Right renal pelvis (tissue), 4 donors: ENCODE measurements at places on chromosomes 11 and 22.

GRCh38 chr22:32444068-32444467 lies 20.2 kb downstream of the BPIFC start:
- no peak for DNase-seq

GRCh38 chr11:129190087-129190486 lies 2.0 kb downstream of the ARHGAP32 start:
- DNase-seq: no peak

GRCh38 chr11:72307439-72307838 lies 63.5 kb upstream of the PHOX2A start:
- no peak for DNase-seq

DNA sequence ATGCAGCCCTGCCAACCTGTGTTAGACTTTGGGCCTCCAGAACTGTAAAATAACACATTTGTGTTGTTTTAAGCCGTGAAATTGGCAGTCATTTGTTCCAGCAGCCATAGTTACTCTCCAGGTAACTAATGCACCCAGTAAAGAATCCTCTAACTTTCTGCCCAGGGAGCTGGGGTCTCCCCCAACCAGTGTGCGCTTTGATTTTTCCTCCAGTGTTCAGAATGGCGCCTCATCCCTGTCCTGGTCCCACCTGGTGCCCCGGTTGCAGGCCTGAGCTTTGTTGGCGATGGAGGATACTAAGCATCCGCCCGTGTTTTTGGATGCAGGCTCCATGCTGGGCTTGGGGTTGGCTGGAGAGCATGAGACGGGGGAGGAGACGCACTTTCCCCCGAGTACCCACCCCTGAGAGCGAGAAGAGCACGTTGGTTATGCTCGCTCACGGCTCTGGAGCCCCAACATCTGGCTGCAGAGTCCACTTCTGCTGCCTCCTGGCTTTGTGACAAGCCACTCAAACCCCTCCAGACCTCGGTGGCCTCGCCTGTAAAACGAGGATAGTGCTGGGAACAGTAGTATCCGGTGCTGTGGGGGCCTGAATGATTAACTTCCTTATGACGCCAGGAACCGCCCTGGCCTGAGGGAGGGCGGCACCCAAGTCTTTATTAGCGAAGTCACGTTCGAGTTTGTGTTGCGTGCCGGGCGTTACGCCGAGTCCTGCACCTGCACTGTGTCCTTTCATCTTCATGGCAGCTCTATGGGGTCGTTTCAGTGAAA lies 25.8 kb downstream of the MRGPRD start:
- no peak for DNase-seq

DNA sequence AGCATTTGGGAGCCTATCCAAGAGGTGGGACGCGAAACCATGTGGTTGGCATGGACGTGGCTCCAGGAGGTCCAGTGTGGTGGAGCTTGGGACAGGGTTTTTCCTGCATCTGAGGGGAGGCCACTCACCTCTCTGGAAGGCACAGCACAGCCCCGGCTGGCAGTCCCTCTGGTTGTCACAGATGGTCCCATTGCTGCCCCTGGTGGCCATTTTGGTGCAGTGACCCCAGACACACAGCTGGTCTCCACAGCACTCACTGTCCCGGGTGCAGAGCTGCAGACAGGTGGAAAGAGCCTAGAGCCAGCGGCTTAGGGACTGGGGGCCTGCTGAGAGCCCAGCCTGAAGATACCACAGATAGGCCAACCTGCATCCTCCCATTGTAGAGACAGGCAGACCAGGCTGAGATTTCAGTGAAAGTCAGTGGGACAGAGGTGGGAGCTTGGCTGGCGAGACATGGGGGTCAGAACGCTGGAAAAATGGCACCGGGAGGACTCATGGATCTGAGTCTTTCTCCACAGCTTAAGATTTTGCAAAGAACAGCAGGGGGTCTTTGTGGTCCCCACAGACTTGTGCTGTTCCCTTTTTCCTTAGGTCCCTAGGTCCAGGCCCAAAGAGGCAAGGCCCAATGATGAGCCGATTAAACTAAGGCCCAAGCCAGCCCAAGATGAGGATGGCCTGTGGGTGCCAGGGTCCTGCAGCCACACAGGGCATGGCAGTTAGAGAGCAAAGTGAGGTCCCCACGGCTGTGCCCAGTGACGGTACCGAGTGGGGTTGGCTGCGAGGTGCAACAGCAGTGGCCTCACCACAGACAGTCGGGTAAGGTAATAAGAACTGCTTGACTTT lies 41.4 kb downstream of the DKK3 start:
- peak; percentile 45 for DNase-seq

- DNase-seq: no peak
Measured at GRCh38 chr11:63762654-63763495, 5.7 kb downstream of the ZFTA start.

GRCh38 chr11:116145187-116145865 lies 627.5 kb downstream of the BUD13 start:
- no peak for DNase-seq

DNA sequence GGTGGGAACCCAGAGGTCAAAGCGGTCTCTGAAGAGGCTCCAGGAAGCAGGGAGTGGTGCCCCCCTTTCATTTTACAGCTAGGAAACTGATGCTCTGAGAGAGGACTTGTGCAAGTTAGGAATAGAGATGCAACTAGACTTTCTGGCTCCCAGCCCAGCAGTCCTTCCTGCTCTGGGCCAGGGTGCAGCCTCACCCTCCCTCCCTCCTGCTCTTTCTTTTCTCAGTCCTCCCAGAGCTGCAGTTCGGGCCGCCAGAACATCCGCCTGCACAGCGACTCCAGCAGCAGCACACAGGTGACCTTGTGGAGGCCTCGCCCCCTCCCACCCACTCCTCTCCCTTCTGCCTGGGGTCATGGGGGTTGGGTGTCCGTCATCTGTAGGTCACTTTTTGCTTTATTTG lies 51.5 kb downstream of the LHFPL7 start:
- peak; percentile 28 for DNase-seq

DNA sequence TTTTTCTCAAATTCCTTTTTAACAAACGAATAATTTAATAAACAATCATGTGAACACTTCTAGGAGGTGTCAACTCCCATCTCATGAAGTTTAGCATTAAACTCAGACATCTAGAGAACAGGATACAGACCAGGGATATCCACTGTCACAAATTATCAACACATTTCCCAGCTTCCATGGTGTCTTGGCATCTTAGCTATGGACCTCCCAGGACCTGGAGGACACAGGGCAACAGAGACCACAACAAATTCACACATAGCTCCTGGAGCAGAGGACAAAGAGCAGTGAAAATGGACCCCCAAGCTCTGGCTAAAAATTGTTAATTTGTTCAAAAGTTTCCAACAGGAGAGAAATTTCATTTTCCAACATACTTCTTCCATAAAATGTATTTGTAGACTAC lies 102.2 kb downstream of the SGSM3 start:
- DNase-seq: no peak

GRCh38 chr11:22670830-22671229 lies 4.4 kb downstream of the GAS2 start:
- DNase-seq: no peak

DNA sequence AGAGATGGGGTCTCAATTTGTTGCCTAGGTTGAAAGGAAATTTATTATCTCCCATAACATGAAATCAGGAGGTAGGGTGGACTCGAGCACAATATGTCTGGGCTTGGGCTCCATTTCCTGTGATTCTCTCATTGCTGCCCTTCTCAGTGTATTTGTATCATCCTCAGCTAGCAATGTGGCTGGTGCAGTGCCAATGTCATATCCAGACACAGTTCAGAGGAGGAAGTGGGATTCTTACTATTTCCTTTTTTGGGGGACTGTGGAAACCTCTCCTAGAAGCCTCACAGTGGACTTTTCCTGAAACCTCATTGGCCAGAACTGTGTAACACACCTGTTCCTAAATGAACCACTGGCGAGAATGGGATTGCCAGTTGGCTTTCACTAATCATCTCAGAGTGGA lies 21.0 kb upstream of the SWAP70 start:
- DNase-seq: no peak

GRCh38 chr11:116840224-116840745 lies 2.9 kb upstream of the APOA1 start:
- no peak for DNase-seq

GRCh38 chr11:84236436-84236835 lies 950.3 kb upstream of the CCDC90B start:
- no peak for DNase-seq

DNA sequence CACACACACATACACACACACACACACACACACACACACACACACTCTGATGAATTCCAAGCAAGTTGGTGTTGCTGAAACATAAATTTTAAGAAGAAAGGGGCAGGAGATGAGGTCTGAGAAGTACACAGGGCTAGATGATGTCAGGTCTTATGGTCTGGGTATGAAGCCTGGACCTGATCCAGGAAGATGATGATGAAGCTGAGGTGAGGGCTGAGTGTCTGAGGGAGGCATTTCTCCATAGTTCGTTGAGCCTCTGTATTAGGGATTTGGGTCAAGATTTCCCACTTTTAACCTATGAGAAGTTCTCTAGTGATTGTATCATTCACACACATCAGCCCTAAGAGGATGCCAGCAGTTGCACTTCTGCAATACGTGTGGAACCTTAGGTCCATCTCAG lies 32.6 kb downstream of the KREMEN1 start:
- DNase-seq: no peak

GRCh38 chr11:13251966-13252365 lies 25.6 kb upstream of the BMAL1 start:
- DNase-seq: no peak

DNA sequence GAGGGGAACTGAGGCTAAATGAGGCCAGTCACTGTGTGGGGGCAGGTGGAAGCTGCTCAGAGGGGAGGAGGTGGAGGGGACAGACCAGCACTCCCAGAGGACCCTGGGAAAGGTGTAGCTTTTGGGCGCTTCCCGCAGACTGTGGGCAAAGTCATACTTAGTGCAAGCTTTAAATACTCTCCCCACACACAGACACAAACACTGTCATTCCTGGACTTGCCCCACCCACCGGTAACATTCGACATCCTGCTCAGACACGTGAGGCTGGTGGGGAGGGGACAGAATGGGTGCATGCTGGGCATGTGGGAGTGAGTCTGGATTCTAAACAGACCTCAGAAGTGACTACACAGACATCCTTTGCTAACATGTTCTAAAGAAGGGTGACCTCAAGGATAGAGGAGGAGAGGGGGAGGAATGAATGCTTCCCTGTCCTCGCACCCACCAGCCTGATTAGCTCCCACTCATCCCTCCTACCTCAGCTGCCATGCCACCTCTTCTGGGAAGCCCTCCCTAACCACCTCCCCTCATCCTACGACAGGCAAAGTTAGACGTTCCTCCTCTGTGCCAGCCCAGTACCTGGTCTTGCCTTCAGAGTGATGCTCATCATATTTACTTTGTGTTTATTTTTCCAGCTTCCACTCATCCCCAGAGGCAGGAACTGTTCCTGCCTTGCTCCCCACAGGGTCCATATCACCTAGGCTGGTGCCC lies 22.2 kb downstream of the TSKU start:
- no peak for DNase-seq

- no peak for DNase-seq
Measured at GRCh38 chr11:126312961-126313360, 9.1 kb downstream of the DCPS start.

DNA sequence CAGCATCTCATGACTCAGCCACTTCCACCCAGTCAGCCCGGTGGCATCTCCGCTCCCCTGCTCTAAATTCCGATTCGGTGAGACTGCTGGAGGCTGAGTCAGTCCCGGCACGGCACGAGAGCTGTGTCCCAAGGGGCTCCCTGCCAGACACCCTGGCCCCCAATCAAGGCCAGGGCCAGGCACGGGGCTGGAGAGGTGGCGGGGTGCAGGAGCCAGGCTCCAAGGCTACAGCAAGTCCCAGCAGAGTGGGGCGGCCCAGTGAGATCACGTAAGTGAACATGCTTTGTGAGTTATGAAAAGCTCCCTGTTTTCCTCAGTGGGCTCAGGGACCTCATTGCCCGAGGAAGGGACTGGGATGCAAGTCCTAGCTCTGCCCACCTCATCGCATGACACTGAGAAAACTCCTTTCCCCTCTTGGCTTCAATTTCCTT lies 3.0 kb downstream of the C11orf68 start:
- DNase-seq: no peak

DNA sequence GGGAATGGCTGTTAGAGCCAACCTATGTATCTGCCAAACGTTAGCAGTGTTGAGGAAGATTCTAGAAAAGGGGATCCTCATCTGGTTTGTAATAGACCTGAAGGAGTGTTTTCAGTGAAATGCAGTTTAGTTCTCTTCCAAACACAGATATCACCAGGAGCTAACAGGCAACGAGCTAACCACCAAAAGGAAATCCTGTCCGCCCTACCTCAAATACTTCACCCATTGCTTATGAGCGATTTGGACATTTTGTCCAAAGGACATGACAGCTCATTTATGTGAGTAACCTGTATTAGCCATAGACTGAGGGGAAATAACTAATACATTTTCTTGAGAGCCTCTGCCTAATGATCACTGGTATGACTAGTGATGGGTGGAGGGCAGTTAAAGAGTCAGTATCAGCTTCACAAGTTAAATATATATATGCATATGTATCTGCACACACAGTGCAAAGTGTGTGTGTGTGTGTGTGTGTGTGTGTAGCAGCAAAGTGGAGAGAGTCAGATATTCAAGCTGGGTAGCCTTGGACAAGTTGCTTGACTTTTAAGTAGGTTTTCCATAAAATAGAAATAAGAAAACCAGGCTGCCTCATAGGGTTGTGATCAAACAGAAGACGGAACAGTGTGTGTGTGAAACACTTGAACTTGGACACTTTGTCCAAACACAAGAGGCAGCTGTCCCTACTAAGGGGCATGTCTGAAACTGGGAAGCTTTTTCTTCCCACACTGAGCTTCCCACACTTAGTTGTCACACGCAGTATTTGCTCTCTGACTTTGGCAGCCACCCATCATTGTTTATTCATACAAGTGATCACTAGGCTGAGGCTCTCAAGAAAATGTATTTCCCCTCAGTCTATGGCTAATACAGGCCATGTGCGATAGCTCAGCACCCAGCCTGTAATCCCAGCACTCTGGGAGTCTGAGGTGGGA lies 940 bp upstream of the C11orf91 start:
- no peak for DNase-seq

GRCh38 chr22:47837703-47838102 lies 1075.3 kb downstream of the TBC1D22A start:
- DNase-seq: no peak

DNA sequence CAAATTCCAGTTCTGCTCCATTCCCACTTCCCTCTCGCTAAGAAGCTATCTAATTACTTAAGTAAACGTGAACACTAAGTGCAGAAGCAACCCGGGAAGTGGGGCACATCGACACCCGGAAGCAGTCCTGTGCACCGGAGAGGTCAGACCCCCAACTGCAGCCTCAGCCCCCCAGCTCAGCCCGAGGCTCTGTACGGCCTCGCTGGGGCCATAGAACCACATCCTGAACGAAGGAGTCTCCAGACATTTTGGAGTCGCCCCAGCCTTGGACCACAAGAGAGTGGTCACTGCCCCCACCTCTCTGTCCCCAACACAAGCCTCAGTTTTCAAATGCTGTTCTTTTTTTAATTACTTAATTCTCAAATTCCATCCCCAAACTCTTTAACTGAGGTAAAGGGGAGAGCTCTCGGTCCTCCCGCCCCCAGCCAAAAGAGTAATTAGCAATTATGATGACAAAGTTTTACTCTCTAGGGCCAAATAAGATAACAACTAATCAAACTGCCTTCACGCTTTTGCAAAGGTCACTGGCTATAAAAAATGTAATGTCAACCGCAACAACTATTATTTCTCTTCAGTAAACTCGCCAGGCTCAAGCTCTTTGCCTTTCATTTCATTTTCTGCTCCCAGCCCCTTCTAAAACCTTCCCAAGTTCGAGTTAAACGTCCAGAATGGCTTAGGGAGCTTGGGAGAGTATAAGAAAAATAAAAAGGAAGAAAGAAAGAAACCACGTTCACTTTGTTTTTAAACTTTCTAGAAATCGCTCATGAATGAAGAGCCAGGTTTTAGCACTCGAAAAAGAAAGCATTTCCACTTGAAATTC lies 2.2 kb downstream of the PAX6 start:
- no peak for DNase-seq
